ENCODE measurements at places on chromosomes 3 and 15.

DNA sequence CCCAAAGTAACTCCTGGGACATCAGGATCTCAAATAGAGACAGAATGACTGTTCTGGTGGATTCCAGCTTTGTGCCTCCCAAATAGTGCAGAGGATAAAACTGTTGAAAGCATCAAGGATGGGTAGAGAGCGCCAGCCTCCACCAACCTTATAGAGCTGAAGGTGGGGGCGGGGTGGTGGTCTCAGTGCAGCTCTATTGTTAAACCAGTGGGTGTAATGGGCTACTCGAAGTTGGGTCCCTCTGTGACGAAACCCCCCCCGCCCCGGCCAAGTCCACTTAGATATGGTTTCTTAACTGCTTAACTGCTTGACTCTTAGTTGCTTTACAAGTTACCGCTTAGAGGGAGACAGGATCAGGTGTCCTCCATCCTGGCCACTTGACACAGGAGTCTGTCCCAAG, 22.7 kb downstream of the DHX30 start:
- DNase-seq = no peak

- peak; percentile 13 for DNase-seq
Measured at GRCh38 chr3:66991459-66991858, 6.6 kb upstream of the KBTBD8 start.

- DNase-seq = peak; percentile 26
Measured at GRCh38 chr15:59918994-59919951, 84.8 kb upstream of the FOXB1 start.

GRCh38 chr15:56491110-56491722, 26.3 kb upstream of the MNS1 start:
- DNase-seq = peak; percentile 88

GRCh38 chr15:96359616-96360521, 29.4 kb downstream of the NR2F2 start:
- peak; percentile 82 for DNase-seq

DNA sequence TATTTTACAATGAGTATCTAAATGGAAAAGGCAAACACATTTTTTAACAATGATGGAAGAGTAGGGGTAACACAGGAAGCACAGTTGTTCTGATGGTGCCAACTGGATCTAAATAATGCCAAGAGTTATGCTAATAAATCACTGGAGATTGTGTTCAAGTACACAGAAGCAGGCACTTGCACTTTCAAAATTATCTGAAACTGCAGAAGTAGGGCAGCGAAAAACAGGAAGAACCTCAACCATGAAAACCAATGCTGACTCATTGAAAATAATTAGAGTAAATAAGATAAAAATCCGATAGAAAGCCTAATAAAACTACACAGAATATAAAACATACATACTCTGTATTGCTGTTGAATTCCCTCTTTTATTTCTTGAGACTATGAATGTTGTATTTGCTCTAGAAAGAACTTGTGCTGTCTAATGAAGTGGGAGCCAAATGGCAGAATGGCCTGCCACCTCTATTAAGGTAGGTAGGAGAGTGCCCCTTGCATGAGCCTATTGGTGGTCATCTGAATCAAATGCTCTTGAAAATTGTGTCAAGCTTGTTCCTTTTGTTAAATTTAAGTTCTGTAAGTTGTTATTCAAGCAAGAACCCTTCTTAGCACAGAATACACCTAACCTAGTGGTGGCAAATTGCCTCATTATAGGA, 93.7 kb downstream of the ABI3BP start:
- DNase-seq = no peak

DNA sequence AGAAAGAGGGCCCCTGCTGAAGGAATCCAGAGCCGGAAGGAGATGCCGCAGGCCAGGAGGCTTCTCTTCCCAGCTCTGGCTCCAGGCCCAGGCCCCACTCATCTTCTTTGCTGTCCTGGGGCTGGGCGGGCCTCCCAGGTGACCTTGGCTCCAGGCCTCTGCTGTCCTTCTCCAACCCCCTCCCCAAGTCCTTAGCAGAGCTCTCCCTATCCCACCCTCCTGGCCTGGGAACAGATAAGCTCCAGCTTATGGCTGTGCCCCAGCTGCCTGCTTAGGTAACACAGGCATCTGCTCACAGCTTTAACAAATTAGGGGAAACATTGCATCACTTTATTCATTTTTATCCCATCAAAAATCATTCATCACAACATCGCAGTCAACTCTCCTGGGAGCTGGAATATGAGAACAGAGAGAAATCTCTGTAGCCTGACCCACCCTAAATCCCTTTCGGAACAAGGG, 86.9 kb downstream of the SEMA5B start:
- no peak for DNase-seq

DNA sequence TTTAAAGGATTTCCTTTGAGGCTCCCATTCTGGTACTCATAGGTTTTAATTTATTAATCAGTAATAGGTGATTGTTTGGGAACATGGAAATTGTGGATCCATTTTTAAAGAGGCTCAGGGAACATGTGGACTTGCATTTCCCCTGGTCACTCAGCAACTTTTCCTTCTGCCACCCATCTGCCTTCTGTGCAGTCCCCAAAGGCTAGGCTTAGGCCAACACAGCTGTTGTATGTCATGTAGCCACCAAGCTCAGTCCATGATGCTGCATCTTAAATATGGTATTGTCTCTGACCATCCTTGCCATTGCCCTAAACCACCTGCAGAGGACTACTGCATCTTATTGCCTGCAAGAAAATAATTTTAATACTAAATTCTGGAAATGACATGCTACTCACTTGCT, 416.7 kb upstream of the SEMA6D start:
- no peak for DNase-seq

DNA sequence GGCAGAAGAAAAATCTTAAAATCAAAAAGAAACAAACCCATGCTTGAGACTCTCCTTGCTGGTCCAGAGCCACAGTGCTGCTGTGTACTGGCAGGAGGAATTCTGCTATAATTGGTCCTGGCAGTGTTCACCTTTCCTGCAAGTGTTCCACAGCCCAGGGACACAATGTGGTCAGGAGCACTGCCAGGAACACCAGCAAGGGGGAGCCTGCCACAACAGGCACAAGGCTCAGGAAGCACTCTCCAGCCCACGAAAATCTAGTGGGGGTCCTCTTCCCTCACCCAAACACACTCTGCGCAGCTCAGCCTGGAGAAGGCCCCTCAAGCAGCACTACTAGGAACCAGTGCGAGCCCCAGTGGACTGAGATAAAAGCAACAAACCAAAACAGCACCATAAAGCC, 92.9 kb downstream of the UBE3A start:
- peak; percentile 30 for DNase-seq

DNA sequence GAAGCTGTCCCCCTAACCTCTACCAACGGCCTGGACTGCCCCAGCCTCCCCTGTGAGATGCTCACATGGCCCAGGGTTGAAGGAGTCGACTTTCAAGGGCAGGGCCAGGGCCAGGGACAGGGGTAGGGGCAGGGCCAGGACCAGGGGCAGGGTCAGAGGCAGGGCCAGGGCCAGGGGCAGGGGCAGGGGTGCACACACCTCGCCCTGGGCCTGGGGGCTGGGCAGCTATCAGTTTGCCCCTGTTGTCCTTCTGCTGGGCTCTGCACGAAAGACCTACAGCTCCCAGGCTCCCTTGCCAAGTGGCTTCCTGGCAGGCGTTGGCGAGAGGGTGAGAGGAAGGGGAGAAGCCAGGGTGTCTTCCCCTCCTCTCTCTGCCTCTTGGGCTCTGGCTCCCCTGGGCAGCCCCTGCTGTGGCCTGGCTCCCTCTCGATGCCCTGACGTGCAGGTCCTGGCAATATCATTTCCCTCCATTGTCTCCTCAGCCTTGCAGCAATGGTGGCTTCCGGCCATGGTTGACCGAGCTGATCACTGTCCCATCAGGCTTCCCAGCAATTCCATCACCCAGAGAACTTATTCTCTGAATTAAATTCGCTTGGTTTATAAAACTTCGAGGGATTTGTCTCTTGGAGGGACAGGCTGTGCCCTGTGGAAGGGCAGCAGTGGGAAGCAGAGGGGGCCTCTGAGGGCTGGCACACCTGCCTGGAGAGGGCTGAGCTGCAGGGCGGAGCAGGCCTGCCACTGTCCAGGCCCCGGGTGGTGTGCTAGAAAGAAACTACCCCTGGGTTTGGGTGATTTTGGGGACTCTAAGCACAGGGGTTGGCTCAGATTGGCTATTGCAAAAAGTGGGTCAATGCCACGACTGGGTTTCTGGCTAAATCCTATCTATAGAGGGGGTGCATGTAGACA, 13.9 kb downstream of the PRR23E start:
- DNase-seq = peak; percentile 5

DNA sequence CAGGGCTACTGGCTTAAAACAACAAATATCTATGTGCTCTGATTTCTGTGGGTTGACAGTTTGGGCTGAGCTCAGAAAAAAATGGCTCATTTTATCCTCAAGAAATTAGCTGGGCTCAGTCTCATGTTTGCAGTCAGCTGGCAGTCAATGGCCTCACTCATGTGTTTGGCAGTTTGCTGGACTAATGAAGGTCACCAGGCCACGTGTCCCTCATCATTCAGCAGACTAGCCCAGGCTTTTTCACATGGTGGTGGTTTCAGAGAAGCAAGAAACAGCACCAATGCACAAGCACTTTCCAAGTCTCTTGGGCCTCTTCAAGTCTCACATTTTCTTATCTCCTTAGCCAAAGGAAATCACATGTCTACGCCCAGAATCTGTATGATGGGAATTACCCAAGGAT, 478.3 kb upstream of the PPP2R3A start:
- no peak for DNase-seq

DNA sequence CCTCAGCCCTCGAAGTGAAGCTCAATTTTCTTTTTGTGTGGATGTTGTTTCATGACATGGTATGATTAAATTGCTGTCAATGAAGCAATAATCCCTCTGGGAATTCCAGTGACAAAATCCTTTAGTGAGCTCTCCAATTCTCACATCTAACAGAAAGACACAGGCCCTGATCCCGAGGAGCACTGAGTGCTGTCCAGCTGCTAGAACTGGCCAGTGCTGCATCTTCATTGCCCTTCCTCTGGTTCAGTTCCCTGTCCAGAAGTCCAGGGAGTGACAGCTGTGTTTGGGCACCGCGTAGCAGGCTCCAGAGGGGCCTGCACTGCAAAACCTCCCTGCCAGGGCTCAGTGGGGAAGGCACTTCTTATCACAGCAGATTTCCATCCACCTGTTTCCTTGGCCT, 516.8 kb upstream of the ATP11B start:
- no peak for DNase-seq

DNA sequence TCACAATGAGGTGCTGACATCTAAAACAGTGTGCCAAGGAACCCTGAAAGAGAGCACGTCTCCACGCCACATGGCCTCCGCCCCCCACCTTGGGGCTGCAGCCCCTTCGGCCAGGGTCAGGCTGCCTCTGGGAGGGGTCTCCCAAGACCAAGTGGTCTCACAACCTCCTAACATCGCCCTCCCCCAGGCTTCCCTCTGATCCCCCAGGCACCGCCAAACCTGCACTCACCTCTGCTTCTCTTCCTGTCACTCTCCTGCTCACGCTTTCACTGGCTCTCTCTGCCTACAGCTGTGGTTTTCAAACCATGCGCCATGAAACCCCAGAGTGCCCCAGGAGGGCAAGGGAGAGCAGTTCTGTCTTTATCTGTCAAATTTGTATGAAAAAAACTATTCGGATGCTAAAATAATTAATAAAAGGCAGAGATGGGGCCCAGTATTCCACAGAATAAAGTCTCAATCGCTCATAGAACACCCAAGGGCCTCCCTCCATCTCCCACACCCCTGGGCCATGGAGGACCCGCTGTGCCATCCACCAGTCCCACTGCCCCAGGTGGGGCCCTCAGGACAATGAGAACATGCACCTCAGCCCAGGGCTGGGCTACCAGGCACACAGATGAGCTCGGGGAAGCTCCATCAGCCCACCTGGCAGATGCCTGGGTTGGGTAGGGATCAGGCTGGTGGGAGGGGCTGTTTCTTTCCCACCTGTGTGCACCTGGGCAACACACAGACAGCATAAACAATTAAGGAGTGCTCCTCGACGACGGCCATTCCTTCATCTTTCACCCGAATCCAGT, 21.5 kb downstream of the CYFIP1 start:
- no peak for DNase-seq

- no peak for DNase-seq
Measured at GRCh38 chr3:100879195-100879810, 113.9 kb downstream of the ABI3BP start.

GRCh38 chr3:128847666-128848370, 31.6 kb upstream of the ACAD9 start:
- no peak for DNase-seq

GRCh38 chr3:43996379-43997301, 245.0 kb upstream of the TOPAZ1 start:
- peak; percentile 64 for DNase-seq

GRCh38 chr15:67836477-67836876, 3.4 kb downstream of the RNU6-1 start:
- DNase-seq = no peak

DNA sequence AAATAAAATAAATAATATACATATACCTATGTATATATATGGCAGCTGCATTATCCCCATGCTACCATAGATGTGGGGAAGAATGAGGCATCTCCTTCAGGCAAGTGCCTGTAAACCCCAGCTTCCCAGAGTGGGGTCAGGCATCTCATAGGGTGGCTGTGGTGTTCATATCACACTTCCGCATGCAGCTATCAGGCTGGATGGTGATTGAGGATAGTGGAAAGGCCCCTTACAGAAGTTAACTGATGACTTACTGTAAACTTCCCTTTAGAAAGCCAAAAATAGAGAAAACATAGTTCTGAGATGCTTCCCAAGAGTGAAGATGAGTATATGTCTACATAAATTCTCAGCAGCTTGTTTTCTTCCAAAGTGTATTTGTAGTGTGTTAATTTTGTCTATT, 3.5 kb upstream of the PP2D1 start:
- no peak for DNase-seq

DNA sequence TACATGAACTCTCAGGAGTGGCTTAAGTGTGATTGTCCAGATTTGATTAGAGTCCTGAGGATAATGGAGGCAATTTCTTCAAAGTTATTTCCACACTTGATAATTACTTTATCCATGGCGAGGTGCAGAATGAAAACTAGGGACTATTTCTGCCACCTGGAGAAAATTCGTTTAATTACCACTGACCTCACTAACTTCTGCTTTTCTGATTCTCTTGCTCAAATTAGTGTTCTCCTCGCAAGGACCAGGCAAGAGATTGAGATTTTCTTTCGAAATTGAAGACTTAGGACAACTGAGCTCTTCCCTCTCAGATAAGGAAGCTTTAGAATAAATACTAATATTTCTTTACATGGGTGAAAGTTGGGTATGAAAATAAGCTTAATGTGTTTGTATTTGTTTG, 135.2 kb downstream of the RYR3 start:
- DNase-seq = no peak

Data from AG20443 (cell line).